ENCODE measurements at places on chromosomes 7 and 10. TPM values are rescaled to one million over a fixed set of nuclear protein-coding genes. Genes with fewer than 3 reads are reported as not detected.

The TRIM74 gene
- 6.0 TPM for total RNA-seq

The AGMO gene
- total RNA-seq, result not detected

The JCAD gene
- not detected for total RNA-seq

The PIK3AP1 gene
- total RNA-seq, result 2.6 TPM

The SEC23IP gene
- 70.0 TPM for total RNA-seq

- DNase-seq, result no peak
Measured at GRCh38 chr7:101234636-101235035, 3.0 kb downstream of the CLDN15 start.

GRCh38 chr7:1460821-1461645 is 1.8 kb upstream of the MICALL2 start:
- DNase-seq, result no peak

DNA sequence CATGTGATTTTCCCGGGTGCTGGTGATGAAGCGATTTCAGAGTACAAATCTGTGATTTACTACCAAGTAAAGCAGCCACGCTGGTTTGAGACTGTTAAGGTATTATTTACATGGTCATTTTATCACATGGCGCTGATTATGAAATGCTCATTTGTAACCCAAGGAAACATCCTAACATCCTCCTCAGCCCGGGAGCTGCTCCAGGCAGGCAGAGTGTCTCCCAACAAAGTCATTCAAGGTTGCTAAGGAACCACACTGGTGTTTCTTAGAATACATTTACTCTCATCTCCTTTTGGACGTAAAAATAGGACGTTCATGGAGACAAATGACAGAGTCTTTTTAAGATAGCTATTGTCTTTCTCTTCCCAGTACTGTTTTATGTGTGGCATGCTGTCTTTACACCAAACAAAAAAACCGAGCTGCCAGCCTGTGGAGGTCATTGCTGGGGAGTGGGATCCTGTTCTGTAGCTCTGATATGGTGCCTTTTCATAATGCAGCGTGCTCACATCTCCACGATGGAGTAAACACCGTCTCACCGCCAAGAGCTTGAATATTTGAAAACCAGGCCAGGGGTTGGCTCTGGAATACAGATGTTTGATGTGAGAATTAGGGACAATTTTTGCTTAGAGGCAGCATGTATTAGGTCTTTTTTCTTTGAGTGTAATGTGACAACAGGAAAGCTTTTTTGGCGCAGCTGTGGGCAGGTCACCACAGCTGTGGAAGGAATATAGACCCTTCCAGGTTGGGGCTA is 119.6 kb downstream of the DOCK1 start:
- DNase-seq, result no peak

- no peak for DNase-seq
Measured at GRCh38 chr7:24701261-24702235, 55.7 kb downstream of the GSDME start.
